ENCODE measurements at places on chromosomes 2 and 18. TPM values are rescaled to one million over a fixed set of nuclear protein-coding genes. Genes with fewer than 3 reads are reported as not detected.

Gene PARD3B
- total RNA-seq: 25.9 TPM

GRCh38 chr18:32769071-32769585 is 3.7 kb downstream of the KLHL14 start:
- peaks cover 2% of the 10 kb centered on the region for H3K27me3 ChIP-seq
- H3K4me3 ChIP-seq: no peak overlapping the region
- DNase-seq: no peak

GRCh38 chr2:67394734-67395133 is 2.4 kb upstream of the ETAA1 start:
- no peaks in the 10 kb centered on the region for H3K4me1 ChIP-seq
- DNase-seq: no peak
- no peak overlapping the region for H3K4me3 ChIP-seq
- H3K27me3 ChIP-seq: no peaks in the 10 kb centered on the region

- no peaks in the 10 kb centered on the region for H3K36me3 ChIP-seq
- H3K27ac ChIP-seq: peak overlapping the region; percentile 90
- H3K4me3 ChIP-seq: peak overlapping the region; percentile 93
- peaks cover 12% of the 10 kb centered on the region for H3K4me1 ChIP-seq
- DNase-seq: no peak
Measured at GRCh38 chr2:201070948-201071478, 458 bp downstream of the HYCC2 start.

DNA sequence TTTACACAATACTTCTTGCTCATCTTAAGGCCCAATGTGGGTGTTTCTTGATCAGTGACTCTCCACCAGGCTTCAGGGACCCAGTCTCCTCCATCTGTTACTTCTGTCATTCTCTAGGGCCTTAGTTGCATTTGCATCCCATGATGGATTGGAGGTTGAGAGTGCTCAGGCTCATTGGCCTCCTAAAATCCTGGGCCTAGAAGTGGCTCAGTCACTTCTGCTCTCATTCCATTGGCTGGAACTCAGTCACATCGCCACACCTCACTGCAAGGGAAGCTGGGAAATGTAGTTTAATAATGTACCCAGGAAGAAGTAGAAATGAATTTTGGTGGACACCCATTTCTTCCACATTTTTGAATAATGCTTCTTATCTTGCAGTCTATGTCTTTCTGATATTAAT is 223.5 kb downstream of the HRH4 start:
- H3K27me3 ChIP-seq: no peaks in the 10 kb centered on the region
- no peaks in the 10 kb centered on the region for H3K4me1 ChIP-seq
- no peak overlapping the region for H3K27ac ChIP-seq
- DNase-seq: no peak

Gene GLI2
- total RNA-seq: 0.96 TPM

DNA sequence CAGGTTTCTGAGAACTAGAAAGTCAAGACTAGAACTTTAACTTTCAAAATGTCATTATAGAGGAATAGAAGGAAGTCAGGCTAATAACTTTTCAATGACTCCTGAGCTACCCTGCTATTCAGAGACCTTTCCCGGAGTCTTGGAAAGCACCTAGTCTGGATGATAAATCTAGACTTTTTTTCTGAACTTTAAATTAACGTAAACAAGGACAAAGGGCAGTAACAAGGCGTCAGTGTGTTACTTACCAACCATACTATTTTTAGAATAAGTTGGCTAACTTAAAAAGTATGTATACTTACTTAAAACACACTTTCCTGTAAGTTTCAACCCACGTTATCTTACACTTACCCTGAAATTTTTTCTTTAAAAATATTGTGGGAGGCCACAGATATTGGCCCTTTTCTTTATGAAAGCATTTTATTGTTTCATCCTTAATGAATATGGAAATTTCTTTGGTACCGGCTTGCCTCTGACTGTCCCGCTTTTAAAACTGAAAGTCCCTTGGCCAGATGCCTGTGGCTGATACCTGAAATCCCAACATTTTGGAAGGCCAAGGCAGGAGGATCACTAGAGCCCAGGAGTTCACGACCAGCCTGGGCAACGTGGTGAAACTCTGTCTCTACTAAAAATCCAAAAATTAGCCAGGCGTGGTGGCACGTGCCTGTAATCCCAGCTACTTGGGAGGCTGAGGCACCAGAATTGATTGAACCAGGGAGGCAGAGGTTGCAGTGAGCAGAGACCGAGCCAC is 9.7 kb downstream of the PMAIP1 start:
- H3K27me3 ChIP-seq: no peaks in the 10 kb centered on the region
- H3K36me3 ChIP-seq: no peaks in the 10 kb centered on the region
- no peak for DNase-seq
- no peaks in the 10 kb centered on the region for H3K4me1 ChIP-seq
- no peak overlapping the region for H3K27ac ChIP-seq

DNA sequence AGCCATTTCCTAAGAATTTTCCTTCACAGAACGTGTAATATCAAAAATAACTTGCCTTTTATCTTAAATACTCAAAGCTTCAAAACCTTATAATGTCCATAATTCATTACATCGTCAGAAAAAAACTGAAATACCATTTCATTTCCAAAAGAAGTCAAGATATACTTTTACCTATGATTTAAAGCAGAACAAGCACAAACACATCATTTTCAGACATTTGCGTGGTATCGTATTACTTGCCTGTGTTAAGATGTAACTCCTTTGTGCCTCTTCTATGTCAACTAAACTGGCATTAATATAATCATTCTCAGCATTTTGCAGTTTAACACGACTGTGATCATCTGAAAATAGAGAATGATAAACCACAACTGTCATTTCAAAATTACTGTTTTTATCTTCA is 47.5 kb downstream of the PTPN2 start:
- no peak for DNase-seq
- H3K36me3 ChIP-seq: no peaks in the 10 kb centered on the region
- peaks cover 9% of the 10 kb centered on the region for H3K4me1 ChIP-seq
- no peaks in the 10 kb centered on the region for H3K27me3 ChIP-seq

DNA sequence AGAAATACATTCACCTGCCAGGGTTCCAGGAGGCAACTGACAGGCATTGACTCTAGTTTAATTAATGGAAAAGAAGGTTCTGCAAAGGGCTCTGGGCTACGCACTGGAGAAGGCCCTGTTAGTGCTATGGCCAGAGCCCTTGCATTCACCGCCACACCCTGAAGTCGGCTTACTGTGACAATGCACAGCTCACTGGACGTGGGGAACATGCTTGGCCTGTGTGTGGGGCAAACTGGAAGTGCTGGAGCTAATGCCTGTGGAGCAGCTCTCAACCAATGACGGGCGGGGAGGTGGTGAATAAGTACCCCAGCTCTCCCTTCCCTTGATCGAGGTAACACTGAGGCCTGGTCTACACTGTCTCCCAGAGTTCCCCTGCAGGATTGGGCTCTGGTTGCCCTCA is 209.8 kb downstream of the HAUS1 start:
- no peak overlapping the region for H3K27ac ChIP-seq
- no peaks in the 10 kb centered on the region for H3K27me3 ChIP-seq
- no peak for DNase-seq
- no peak overlapping the region for H3K4me3 ChIP-seq
- H3K36me3 ChIP-seq: no peaks in the 10 kb centered on the region

Gene PLEK
- total RNA-seq: 11.7 TPM

Gene MOCOS
- total RNA-seq: 9.1 TPM

Gene PAX3
- total RNA-seq: 0.29 TPM

Gene CYS1
- total RNA-seq: 1.3 TPM

DNA sequence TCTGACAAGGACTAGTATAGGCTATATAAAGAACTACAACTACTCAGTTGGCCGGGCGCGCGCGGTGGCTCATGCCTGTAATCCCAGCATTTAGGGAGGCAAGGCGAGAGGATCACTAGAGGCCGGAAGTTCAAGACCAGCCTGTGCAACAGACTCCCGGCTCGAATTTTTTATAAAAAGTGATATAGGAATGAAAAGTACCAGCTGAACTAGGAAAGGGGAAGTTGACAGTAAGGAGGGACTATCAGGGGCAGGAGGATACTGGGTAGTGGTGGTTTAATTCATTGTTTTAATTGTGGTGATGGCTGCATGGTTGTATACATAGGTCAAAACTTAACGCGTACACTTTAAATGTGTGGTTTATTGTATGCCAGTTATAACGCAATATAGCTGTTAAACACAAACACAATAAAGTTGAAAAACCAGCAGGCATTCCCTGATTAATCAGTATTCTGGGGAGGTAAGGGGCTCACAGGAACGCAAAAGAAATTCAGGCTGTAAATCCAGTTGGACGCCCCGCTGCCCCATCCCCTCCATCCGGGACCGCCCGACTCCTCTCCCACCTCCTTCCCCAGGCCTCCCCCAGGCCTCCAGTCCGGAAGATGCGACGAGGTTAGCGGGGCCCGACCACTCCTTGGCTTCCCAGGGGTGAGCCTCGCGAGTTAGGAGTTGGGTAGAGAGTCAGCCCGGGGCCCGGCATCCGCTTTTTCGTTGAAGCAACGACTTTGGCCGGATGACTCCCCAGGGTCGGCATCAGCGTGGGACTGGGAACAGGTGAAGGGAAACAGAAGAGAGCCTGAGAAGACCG is 746 bp upstream of the POLR1B start:
- peak overlapping the region; percentile 90 for H3K4me3 ChIP-seq
- no peaks in the 10 kb centered on the region for H3K36me3 ChIP-seq
- DNase-seq: peak; percentile 54
- no peaks in the 10 kb centered on the region for H3K27me3 ChIP-seq
- peak overlapping the region; percentile 92 for H3K27ac ChIP-seq
- H3K4me1 ChIP-seq: peaks cover 9% of the 10 kb centered on the region

- no peaks in the 10 kb centered on the region for H3K36me3 ChIP-seq
- H3K4me3 ChIP-seq: no peak overlapping the region
- H3K27ac ChIP-seq: no peak overlapping the region
- no peak for DNase-seq
Measured at GRCh38 chr18:60662491-60662890, 289.9 kb upstream of the MC4R start.

- no peaks in the 10 kb centered on the region for H3K36me3 ChIP-seq
- no peak overlapping the region for H3K27ac ChIP-seq
- no peaks in the 10 kb centered on the region for H3K27me3 ChIP-seq
- H3K4me3 ChIP-seq: no peak overlapping the region
Measured at GRCh38 chr2:102664471-102664909, 45.1 kb downstream of the SLC9A2 start.

DNA sequence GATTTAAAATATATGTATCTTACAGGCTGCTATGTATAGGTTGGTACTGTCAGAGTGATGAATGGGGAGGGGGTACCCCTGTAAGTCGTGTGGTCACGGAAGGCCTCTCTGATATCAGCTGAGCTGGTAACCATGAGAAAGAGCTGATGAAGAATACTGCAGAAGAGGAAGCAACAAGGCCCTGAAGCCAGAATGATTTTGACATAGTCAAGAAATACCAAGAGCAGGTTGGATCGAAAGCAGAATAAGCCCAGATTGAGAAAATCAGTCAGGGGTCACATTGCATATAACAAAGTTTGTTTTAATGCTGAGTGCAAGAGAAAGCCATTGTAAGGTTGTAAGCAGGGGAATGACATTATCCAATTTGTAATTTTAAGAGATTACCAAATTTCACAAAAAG is 57.3 kb downstream of the UNC50 start:
- no peak for DNase-seq
- H3K27me3 ChIP-seq: no peaks in the 10 kb centered on the region
- H3K27ac ChIP-seq: no peak overlapping the region
- H3K36me3 ChIP-seq: no peaks in the 10 kb centered on the region
- no peaks in the 10 kb centered on the region for H3K4me1 ChIP-seq

Gene CIDEA
- total RNA-seq: 68.6 TPM

Measured in breast epithelium (tissue), 4 donors.